ENCODE measurements at places on chromosomes 6 and 20.

GRCh38 chr20:50594591-50595432 is 84.6 kb downstream of the PTPN1 start:
- DNase-seq, result peak; percentile 19

DNA sequence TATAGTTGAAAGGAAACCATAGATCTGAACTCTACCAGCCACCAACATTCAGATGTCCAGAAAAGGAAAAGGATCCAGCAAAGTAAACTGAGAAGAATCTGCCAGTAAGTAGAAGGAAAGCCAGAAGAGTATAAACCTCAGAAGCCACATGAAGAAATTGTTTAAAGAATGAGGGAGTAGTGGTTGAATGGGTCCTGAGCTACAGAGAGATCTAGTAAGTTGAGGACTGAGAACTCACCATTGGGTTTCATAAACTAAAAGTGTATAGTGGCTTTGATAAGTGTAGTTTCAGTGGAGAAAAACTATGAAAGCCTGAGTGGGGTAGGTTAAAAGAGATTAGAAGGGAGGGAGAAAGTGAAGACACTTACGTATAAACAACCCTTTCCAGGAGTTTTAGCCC is 32.0 kb upstream of the SUMO4 start:
- DNase-seq, result no peak

DNA sequence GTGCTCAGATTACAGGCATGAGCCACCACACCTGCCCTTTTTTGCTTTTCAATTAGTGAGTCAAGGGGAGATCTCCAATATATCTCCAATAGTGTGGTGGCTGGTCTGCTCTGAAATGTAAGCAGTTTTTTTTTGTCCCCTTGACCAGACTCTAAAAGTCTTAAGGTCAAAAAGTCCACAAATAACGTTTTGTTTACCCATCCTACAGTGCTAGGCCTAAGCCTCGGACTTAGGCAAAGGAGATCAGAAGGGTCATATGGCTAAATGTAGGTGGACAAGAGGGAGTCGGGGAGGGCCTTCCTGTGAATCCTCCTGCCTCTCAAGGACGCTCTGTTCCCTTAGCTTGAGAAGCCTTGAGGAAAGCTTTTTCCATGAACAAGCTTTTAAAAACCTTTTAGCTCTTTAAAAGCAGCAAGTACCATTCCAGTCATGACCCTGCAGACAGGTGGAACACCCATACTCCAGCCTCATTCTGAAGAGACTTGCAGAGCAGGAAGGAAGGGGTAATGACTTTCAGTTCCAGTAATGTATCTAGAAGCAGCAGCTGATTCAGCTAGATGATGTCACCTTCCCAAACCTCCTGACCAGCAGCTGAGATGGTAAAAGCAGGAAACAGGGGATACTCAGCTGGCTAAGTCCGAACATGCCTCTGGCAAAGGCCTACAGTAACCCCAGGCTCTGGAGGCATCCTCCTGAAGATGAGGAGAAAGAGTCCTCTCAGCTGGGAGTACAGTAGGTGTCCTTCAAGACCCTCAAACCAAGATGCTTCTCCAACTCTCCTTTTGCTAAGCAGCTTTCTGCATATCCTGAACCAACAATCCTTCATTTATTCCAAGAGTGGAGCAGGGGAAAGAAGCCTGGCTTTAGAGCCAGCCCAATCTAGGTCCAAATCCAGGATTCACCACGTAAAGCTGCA is 23.6 kb downstream of the BCL2L1 start:
- DNase-seq, result peak; percentile 84

- DNase-seq, result no peak
Measured at GRCh38 chr6:155130161-155130853, 133.5 kb upstream of the CLDN20 start.

GRCh38 chr20:9220874-9221547 is 152.1 kb downstream of the PLCB4 start:
- no peak for DNase-seq

- no peak for DNase-seq
Measured at GRCh38 chr6:127533736-127534135, 14.6 kb upstream of the MTCL3 start.

DNA sequence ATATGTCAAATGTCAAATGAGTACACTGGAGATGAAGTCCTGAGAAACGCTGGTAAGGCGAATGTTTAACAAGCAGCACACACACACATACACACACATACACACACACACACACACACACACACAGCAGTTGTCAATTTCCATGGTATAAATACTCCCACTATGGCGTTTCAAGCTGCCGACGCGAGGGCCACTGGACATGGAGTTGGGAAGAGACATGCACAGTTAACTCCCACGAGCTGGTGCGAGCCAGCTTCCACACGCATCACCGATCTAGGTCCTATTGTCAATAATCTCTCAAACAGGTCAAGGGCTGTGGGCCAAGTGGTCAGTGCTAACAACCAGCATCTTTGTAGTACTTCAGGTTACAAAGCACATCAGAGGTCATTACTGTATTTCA is 58.9 kb downstream of the TRERF1 start:
- DNase-seq, result no peak

DNA sequence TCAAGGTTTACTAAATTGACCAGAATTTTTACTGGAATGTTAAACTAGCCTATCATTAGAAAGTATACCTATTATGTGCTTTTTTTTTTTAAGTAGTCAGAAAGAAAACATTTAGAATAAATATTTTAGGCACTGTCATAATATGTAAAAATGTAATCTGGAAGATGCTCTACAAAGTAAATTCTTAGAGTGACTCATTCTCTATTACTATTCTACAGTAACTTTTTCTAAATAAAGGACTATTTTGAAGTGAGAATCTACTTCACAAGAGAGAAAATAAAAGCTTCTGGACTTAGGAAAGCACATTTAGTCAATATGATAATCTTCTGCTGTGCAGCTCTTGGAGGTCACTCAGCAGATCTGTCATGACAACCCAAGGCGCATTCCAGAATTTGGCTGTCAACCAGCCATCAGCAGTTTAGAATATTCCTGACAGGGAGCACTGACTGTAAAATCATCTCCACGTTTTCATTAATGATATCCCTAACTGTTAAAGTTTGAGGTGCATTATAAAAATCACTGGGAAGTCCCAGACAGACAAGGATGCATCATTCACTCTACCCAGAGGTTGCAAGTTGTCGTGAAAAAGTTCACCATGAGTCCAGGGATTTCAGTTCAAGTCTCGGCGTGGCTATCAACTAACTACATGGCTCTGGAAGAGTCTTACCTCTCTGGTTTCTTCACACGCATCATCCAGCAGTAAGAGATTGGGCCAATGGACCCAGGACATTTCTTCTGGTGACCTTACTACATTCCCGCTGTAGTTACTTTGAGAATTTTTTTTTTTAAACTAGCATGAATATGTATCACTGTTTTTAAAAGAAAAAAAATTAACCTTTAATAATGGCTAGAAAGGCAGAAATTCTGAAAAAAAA is 374.9 kb downstream of the GJA1 start:
- DNase-seq, result no peak

GRCh38 chr6:158991017-158991723 is 8.8 kb downstream of the RSPH3 start:
- DNase-seq, result no peak

GRCh38 chr6:18280084-18280483 is 15.8 kb upstream of the DEK start:
- no peak for DNase-seq

- no peak for DNase-seq
Measured at GRCh38 chr6:149056777-149057463, 260.6 kb upstream of the TAB2 start.

- DNase-seq, result no peak
Measured at GRCh38 chr6:158662607-158662953, 12.7 kb downstream of the SYTL3 start.

DNA sequence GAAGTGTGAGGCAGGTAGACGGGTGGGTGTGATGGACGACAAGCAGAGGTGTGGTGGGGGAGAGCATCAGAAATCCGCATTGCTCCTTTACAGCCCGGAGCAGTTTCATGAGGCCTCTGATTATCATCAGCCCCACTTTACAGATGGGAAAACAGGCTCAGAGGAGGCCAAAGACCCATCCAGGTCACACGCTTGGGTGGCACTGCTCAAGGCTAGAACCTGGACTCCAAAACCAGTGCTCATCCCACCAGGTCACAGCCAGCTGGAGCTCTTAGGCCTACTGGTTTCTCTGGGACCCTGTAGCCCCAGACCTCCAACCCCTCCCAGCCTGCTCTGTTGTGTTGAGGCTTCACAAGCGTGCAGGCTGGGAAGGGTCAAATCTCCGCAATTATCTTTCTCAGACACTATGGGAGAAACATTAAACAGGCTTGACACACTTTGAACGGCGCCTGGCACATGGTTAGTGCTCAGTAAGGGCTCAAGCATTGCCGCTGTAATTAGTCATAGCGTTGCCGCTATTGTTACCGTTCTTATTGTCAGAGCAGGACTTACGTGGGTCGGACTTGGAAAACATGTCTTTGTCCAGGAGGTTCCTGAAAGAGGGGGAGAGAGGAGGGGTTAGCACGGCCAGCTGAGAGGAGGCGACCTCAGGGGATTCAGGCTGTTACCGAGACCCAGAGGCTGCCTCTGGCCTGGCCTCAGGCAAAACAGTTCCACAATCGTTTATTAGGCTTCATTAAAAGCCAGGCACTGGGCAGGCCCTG is 16.6 kb downstream of the CPNE5 start:
- DNase-seq, result peak; percentile 68

- DNase-seq, result no peak
Measured at GRCh38 chr20:62735331-62735821, 26.7 kb downstream of the NTSR1 start.

GRCh38 chr20:60950561-60950960 is 301.5 kb upstream of the CDH4 start:
- DNase-seq, result no peak

- DNase-seq, result no peak
Measured at GRCh38 chr20:37954626-37955025, 51.7 kb downstream of the VSTM2L start.

DNA sequence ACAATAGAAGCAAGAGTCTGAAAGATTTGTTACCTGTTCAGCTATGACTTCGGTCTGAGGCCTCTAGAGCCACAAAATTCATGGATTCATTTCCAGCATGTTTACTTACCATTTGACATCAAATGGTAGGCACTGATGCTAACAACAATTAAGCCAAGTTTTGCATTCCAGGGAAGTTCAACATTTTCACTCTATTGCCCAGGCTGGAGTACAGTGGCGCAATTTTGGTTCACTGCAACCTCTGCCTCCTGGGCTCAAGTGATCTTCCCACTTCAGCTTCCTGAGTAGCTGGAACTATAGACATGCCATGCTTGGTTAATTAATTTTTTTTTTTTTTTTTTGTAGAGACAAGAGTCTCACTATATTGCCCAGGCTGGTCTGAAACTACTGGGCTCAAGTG is 114.1 kb upstream of the SGK1 start:
- no peak for DNase-seq

DNA sequence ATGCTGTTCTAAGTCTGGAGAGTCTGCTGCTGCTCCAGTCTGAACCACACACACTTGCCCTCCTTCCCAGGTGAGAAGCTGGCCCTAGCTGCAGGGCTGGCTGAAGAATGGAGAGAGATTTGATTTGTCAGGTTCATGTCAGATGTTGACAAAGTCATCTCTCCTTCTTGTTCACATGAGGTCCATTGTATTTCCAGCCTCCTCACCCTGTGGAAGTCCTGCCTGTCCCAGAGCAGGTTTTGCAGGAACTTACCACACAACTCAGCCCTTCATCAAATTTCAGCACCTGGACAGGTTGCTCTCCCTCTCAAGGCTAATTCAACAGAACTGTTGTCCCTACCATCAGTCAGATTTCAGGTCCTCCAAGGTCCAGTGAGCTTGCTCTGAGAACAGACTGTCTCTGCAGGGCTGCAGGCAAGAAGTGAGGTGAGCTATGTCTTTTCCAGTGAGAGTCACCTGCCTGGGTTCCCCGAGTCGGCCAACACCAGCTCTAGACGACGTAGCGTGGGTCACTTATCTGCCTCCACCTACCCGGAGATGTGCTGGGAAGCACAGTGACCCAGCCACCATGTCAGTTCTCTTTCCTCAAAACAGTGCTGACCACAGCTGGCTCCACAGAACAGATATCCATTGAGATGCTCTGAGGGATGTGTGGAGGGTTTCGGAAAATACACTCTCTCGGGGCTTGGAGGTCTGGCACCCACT is 58.0 kb upstream of the CD93 start:
- no peak for DNase-seq

DNA sequence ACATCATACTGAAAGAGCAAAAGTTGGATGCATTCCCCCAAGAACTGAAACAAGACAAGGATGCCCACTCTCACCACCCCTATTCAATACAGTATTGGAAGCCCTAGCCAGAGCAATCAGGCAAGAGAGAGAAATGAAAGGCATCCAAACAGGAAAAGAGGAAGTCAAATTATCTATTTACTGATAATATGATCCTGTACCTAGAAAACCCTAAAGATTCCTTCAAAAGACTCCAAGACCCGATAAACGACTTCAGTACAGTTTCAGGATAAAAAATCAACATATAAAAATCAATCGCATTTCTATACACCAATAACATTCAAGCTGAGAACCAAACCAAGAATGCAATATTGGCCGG is 14.5 kb downstream of the CDK19 start:
- DNase-seq, result no peak

DNA sequence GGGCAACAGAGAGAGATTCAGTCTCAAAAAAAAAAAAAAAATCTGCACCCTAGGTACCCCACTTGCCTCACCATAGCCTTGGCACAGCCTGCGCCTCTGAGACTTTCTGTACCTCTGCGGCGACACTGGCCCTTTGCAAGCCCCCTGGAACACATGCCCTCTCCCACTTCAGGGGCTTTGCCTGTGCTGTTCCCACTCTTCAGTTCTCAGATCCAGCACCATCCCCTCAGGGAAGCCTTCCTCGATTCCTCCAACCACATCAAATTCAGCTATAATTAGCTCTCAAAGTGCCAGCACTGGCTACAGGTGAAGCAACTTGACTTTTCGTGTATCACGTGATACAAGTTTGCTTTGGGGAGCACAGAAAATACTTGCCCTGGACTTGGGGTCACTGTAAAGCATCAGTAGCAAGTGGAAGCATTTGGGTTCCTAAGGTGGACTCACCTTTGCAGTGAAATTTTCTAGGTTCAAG is 2.1 kb upstream of the UBE2V1 start:
- no peak for DNase-seq

DNA sequence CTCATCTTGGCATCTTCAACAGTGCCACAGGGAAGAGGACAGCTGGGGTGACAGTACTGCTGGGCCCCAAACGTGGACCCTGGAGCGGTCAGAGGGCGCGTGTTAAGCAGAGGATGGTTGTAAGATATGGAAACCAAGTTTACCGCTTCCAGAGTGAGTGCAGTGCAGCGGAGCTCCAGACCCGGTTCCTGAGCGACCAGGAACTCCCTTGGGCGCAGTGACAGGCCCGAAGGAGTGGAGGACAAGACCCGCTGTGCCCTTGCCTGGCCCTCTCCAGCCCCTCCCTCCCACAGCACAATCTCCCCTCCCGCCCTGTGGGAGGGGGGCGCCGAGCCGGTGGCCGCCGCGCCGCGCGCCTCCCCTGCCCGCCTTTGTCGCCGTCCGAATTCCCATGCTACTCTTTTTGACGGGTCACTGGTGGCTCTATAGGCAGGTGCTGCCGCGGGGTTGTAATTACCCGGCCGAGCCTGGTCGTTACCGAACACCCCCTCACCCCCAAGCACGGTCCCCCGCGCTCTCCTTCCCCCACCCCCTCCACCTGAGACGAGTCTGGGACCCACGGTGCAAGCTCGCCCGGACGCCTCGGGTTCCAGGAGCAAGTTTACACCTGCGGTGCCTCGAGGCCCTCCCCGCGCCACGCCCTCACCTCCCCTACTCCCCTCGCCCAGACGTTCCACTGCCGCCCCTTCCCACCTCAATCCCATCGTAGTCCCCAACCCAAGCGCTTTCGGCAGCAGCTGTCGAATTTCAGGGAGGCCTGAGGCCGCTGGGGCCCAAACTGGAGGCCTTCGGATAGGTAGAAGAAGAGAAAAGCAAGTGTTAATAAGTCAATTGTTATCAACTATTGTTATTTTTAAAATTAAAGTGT is 3.9 kb downstream of the NR2E1 start:
- DNase-seq, result no peak

All from lung microvascular endothelial cell (primary cell).